DMS53 (cell line): ENCODE measurements at places on chromosomes 11 and 22.

GRCh38 chr22:28669387-28669786 is 10.3 kb downstream of the TTC28 start:
- no peak for DNase-seq

DNA sequence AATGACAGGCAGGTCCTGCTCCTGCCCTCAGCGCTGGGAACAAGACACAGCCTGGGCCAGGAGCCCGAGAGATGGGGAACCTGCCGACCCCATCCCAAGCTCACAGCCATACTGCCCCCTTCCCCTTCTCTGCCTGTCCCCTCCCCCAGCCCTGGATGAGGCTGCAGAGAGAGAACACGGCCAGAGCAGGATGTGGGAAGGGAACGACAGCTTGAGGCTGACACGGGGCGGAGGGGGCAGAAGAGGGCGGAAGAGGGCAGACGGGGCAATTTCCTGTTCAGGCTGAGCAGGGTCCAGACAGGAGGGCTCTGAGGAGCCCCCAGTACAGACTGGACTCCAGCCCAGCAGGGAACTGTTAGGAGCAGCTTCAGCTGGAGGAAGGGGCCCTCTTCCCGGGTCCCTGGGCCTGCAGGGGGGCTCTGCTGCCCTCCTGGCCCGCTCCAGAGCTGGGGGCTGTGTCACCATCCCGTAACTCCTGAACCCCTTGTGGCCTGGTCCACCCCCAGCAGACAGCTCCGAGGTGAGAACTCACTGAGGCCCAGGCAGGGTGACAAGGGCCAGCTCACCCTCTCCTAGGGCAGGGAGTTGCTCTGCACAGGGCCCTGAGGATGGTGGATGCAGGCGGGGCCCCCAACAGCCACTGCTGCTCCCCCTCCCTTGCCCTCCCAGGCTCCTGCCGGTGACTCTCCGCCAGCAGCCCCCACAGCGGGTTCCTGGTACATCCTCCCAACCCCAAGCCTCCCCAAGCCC is 5.7 kb downstream of the CTSD start:
- no peak for DNase-seq

- peak; percentile 41 for DNase-seq
These were observed 359.0 kb downstream of the JRKL start for GRCh38 chr11:96748639-96749370.

DNA sequence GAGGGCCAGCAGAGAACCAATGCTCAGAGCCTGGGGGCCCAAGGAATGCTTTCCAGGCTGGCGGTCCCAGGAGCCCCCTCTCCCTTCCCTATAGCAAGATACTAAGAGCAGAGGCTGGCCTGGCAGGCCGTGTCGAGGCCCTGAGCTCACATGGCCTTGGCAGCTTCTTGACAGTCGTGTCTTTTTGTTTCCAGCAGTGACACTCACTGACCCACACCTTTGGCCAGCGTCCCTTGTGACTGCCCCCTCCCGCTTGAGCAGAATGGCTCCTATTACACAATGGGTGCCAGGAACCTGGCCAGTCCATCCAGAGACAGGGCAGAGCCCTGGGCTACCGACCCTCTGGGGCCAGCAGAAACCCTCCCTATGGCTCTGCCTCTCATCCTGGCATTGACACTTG is 6.4 kb upstream of the CCND1 start:
- no peak for DNase-seq

GRCh38 chr11:69494851-69495250 is 13.4 kb downstream of the LINC01488 start:
- DNase-seq: no peak

GRCh38 chr22:19730198-19730597 is 6.9 kb downstream of the GP1BB start:
- DNase-seq: no peak

- no peak for DNase-seq
These were observed 133.7 kb upstream of the NARS2 start for GRCh38 chr11:78708388-78708787.

GRCh38 chr11:85137597-85137996 is 489.5 kb downstream of the DLG2 start:
- peak; percentile 86 for DNase-seq

DNA sequence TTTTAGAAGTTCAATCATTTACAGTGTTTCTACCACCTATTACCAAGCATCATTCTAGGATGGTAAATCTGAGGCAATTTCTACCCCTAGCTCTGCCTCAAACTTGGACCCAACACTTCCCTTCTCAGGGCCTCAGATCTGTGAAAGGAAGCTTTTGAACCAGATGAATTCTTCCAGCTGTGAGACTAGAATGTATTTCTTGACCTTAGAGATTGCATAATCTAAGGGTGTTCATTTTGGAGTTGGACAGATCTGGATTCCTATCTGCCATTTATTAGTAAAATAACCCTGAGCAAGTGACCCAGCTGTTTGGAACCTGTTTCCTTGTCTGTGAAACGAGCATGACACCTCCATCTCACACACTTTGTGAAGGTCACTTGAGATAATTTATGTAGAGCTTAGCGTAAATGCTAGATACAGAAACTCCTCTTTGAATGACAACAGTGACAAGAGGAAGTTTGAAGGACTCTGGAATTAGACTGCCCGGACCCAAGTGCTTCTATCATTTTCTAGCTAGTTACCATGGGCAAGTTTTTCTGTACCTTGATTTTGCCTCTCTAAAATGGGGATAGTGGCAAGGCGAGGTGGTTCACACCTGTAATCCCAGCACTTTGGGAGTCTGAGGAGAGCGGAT is 3.8 kb upstream of the INTS5 start:
- DNase-seq: no peak

- DNase-seq: no peak
These were observed 175.3 kb downstream of the IGLL1 start for GRCh38 chr22:23404689-23405365.

DNA sequence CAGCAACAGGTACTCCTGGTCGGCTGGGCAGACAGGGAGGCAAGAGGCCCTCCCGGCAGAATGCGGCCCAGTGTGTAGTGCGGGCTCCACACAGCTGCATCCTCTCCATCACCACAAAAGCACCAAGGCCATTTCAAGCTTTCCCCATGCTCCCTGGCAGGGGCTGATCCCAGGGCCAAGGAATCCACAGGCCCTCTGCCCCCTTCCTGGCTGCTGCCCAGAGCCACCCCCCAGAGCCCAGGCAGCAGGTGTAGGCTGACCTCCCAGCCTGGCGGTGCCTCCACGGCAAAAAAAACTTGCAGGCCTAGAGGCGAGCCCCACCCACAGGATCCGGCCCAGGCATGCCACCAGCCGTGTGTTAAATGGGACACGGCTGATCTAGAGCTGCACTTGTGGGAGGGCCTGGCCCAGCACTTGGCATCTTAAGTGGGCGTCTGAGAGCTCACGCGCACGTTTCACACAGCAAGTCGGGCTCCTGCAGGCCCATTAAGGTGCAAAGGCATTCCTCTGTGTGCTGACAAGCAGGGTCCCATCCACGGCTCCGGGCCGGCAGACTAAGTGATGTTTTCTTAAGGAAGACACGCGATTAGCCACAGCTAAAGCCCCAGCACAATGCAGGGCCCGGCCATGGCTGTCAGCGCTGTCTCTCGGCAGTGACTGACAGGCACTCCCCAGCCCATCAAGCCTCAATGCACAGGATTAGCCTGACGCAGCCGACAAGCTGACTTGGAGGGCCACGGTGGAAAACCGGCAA is 19.8 kb upstream of the GNB1L start:
- peak; percentile 38 for DNase-seq

- DNase-seq: no peak
These were observed 24.2 kb downstream of the RBX1 start for GRCh38 chr22:40975366-40975765.

GRCh38 chr22:44689915-44690524 is 12.0 kb upstream of the PRR5 start:
- DNase-seq: no peak

DNA sequence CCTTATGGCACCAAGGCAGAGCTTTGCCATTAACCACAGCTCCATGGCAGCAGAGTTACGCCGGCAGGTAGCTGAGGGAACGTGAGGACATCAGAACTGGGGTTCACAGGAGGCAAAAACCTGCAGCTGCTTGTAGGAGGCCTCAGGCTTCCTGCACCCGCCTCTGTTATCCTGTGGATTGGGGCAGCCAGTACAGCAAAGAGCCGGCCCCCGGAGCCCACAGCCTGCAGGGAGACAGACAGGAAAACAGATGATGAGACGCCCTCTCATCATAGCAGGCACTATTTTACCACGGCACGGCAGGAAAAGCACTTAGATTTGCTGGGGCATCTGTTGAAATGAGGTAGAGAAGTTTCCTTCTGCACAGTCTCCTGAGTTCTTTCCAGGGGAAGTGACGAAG is 870.3 kb downstream of the TBC1D22A start:
- DNase-seq: no peak

GRCh38 chr11:57901278-57901677 is 122.4 kb upstream of the OR9Q1 start:
- DNase-seq: no peak

- peak; percentile 83 for DNase-seq
These were observed 6.7 kb upstream of the SORL1-AS1 start for GRCh38 chr11:121459413-121460017.

DNA sequence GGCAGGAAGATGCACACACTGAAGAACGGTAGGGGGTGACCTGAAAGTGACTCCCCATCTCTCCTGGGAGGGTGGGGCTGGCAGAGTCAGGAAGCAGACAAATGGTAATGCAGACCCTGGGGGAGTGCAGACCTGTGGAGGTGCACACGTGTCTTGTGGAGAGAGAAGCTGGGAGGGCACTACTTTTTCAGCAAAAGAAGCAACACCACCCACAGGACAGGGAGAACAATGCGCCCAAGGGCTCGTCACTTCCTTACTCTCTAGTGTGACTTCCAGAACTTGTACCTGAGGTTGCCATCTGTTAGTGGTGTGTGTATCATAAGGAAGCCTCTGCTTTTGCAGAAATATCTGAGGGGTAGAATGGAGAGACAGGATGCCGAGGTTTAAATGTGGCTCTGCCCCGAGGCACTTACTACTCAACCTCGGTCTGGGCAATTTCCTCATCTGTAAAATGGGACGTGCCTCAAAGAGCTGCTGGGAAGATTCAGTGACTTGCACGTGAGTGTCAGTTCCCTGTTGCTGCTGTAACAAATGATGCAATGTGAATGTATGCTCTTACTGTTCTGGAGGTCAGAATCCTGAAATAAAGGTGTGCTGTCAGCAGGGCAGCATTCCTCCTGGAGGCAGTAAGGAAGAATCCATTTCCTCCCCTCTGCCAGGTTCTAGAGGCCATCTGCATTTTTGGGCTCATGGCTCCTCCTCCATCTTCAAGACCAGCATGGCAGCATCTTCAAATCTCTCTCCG is 323.4 kb downstream of the SHANK2 start:
- DNase-seq: no peak

GRCh38 chr11:121449123-121449522 is 3.0 kb upstream of the SORL1 start:
- DNase-seq: no peak

DNA sequence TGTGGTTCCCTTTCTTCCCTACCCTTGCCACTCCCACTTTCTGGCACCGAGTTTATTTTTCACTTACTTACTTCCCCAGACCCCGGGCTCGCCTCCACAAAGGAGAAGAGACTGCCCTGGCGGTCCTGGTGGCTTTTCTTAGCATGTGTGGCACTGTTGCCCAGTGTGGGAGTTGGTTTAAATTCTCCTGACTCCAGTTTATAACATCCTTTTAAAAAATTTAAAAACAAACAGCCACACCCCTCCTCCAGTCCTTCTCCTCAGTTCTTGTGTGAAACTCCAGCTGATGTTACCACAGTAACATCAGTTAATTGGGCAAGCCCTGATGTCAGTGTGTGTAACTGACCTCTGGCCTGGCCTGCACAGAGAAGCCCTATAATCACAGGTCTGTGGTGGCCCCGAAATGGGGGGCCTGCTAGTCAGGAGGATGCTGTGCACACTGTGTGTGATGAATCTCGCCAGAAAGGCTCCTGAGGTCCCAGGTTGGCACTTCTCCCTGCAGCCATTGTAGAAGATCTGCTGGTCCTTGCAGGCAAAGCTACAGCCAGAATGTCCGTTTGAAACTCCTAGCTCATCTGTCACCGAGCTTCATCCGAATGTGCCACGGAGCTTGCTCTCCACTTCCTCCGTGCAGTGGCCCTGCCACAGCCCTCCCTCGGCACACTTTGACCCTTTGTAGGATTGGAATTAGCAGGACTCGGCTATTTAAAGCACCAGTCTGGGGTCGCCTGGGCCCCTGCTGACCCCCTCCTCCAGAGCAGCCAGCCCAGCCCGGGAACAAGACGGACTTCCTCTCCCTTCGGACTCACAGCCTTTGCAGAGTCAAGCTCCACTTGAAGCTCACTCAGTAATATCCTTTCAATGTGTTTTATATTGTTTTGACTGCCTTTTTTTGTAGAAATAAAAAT is 7.6 kb downstream of the YDJC start:
- no peak for DNase-seq

DNA sequence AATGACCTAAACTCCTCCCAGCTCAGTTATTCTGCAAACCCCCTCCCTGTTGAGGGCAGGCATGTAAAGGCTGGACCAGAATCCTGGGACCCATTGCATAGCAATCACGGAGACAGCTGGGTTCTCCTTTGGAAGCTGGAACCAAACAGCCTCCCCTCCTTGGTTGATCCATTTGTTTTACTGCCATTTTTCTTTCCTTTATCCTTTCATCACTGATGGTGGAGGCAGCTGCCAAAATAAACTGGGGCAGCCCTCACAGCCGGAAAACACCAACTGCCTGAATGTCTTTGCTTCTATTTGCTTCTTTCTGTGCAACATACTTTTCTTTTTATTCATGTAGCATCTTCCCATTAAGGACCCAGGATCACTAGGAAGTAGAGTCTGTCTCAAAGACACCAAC is 150.0 kb upstream of the SYT13 start:
- no peak for DNase-seq

DNA sequence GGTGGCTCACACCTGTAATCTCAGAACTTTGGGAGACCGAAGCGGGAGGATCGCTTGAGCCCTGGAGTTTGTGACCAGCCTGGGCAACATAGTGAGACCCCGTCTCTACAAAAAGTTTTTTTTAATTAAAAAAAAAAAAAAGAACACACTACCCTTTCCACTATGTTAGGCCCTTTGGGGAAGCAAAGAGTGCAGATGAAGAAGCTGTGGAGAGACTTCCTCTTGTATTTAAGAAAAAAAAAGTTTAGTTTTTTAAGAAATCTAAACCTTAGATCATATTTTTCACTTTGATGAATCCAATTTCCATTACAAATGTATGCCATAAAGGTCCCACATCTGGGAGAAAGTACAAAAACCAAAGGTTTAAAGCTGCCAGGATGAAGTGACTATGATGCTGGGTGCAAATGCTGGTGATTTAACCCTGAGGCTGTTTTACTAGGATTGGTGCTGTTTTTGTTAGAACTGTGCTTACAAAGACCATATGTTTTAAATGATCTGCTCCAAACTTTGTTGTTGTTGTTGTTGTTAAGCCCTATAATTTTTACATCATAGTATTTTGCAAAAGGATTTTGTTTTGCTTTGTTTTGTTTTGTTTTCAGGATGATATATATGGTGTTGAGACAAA is 28.9 kb upstream of the ACER3 start:
- DNase-seq: no peak

GRCh38 chr11:58844361-58845005 is at the start of gene GLYATL2:
GLYATL2 (minus strand) TSS chr11:58844704; CDS start chr11:58839612, 5,092 bp downstream.
- no peak for DNase-seq

- DNase-seq: no peak
These were observed 287.3 kb upstream of the DDI1 start for GRCh38 chr11:103749158-103749557.
